ENCODE measurements at places on chromosomes 5 and 9.

DNA sequence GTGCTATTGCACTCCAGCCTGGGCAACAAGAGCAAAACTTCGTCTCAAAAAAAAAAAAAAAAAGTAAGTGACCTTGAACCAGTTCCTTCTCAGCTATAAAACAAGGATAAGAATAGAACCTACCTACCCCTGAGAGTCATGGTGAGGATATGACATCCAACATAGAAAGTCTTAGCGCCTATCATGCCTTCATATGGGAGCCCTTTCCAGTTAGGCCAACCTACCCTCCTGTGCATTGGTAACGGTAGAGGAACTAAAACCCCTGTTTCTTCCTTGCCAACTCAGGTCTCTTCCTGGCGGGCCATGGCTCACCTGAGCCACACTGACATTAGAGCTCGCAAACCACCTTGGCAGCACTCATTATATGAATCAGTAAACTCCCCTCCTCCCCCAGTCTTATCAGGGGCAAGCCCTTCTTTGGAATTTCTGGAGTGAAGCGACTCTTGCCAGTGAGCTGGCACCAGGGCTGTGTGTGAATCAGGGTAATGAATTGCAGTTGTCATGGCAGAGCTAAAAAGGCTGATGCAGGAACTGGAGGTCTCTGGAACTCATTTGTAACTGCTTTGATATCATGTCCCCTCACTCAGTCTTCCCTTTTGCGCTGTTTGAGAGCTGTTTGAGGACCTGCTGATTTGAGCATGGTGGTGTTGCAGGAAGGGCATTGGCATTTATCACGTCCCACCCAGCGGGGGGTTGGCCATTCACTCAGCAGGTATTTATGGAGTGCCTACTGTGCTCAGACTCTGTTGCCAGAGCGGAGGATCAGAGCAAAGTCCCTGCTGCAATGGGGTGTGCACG is 10.3 kb downstream of the WWC1 start:
- no peak for DNase-seq

DNA sequence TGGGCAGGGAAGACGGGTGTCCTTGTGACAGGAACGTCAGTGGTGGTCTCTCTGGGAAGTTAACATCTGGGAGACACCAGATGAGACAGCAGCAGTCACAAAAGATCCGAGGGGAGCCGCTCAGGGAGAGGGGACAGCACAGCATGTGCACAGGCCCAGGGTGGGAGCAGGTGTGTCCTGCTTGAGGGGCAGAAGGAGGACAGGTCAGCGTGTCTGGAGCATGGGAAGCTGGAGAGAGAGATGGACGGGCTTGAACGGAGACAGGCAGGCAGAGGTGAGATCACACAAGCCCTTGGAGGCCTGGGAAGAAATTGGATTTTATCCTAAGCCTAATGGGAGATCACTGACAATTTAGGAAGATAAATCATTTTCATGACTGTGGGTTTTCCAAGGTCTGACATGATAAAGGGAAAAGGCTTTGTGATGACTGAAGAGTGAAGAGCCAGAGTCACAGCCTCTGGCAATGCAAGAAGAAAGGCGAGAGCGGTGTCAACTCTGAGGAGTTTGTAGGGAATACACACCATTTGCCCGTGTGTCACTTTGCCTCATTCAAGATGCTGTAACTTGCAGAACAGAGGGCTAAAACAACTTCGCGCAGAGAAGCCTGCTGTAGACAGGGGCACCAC is 88.3 kb downstream of the FSTL4 start:
- no peak for DNase-seq

- no peak for DNase-seq
Observed at GRCh38 chr9:97510797-97511654, 9.6 kb downstream of the TMOD1 start.

- no peak for DNase-seq
Observed at GRCh38 chr5:90386099-90386710, 23.4 kb downstream of the CETN3 start.

- DNase-seq, result no peak
Observed at GRCh38 chr9:70407081-70407503, 7.4 kb downstream of the KLF9 start.

DNA sequence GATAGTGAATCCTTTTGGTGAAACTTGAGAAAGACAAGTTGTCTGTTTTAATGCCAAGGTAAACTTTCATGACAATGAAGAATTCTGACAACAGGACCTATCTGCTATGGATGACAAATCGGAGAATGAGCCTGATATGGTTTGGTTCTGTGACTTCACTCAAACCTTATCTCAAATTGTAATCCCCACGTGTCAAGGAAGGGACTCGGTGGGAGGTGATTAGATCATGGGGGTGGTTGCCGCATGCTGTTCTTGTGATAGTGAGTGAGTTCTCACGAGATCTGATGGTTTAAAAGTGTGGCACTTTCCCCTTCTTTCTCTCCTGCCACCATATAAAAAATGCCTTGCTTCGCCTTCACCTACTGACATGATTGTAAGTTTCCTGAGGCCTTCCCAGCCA is 1964.1 kb upstream of the CDH9 start:
- no peak for DNase-seq

DNA sequence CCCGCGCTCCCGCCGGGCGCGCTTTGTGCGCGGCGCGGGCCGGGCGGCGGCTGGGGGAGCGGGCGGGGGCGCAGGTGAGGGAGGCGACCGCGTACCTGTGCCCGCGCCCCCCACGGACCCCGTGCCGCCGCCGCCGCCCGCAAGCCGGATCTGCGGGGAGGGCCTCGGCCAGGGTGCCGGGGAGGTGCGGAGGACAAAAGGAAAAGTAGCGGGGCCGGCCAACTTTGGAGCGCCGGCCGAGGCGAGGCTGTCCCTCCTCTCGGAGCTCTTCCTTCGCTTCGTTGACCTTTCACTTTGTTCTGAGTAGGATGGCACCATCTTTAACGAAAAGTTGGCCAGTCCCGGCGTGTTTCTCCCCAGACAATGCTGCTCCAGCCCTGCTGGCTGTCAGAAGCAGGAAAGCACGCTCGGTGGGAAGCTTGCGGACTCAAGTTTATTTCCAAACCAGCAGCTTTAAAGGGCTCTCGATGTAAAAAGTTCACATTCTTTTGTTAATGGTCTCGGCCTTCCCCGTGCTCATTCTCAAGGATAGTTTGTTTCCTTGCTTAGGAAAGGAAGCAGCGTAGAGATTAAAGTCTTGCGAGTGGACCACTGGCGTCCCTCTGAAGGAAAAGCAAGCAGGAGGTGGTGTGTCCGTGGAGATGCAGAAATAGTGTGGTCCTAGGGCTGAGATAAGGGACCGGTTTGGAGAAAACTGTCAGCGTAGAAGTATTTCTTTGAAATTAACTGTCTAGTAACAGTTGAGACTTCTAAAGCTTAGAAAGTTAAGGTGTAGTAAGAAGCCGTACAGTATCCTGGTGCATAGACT is 639 bp downstream of the EHMT1 start:
- DNase-seq, result no peak

- DNase-seq, result no peak
Observed at GRCh38 chr5:57539281-57539701, 56.7 kb upstream of the ACTBL2 start.

GRCh38 chr9:91427873-91428272 is 4.2 kb upstream of the NFIL3 start:
- DNase-seq, result no peak

GRCh38 chr5:34507933-34508332 is 148.2 kb upstream of the RAI14 start:
- no peak for DNase-seq

All from anterior cingulate cortex (tissue), 58 donors.